ENCODE measurements at places on chromosomes 7 and 10.

GRCh38 chr10:22026287-22026686 is 22.8 kb upstream of the DNAJC1 start:
- DNase-seq: no peak

DNA sequence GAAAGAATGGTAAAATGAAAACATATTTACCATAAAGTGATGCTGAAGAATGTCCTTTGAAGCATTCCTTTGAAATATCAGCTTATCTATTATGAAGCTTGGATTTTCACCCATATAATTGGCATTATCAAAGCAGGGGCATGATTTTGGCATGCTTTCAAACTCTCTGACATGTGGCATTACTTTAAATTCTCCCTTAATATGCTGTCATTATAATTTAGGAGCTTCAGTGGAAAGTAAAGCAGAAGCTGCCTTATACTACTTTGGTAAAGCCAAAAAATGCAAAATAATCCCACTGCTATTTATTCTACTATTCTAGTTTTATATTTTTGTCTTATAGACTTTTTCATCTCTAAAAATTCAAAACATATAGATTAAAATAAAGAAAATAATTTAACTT is 28.0 kb upstream of the HIBADH start:
- DNase-seq: no peak

DNA sequence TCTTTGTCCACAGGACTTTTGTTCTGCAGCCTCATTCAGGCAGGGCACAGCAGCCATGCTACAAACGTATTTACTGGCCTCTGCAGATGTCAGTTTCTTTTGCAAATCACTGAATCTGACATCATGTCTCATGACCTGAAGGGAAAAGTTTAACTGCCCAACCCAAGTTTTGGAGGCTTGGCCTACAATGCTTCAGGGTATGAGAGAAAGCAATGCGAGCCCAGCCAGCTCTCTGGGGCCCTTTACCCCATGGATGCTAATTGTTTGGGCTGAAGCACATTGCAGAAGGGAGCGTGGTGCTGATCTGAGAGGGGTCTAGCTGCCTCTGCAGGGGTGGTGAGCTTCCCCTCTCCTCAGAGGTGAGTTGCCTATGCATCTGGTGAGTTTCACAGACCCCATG is 179.9 kb upstream of the CXCL12 start:
- DNase-seq: no peak

GRCh38 chr10:130434446-130435385 is 298.5 kb downstream of the GLRX3 start:
- DNase-seq: no peak

DNA sequence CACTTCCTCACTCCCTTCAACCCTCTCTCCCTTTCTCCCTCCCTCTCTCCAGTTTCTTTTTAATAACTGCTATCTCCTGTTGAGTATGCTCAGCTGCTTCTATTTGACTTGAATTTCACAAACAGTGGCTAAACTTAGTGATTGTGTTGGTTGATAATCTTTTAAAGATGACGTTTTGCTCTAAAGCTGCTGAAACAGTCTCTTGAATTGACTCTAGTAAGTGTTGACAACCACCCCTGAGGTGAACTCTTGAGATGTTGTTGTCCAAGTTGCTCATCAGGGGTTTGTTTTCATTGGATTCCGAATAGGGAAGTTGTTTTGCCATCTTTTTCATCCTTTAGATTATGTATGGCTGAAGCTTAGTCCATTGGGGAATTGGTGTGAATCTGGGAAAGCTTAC is 176.2 kb downstream of the TWIST1 start:
- DNase-seq: no peak

GRCh38 chr10:103757531-103758293 is 97.7 kb downstream of the SH3PXD2A start:
- peak; percentile 60 for DNase-seq

- DNase-seq: no peak
These were observed 50.6 kb upstream of the GJD4 start for GRCh38 chr10:35554461-35555056.

- DNase-seq: no peak
These were observed 84.7 kb upstream of the TMEM168 start for GRCh38 chr7:112874909-112875308.

DNA sequence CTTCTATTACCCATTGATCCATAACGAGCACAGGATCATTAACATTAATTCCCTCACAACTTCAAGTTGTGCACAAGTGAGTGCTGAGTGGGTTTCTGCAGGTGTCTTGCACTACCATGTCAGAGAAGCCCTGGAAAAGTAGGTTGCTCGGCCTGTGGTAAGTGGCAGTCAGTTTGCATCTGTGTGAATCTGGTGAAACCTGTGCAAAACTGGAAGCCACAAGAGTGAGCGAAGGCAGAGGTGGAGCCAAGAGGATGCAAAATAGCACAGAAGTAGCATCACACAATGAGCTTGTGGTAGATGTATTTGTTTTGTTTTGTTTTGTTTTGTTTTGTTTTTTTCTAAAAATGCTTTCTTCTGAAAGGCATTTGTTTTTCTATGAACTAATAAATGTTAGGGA is 181.5 kb downstream of the THSD7A start:
- DNase-seq: no peak

- no peak for DNase-seq
These were observed 46.6 kb upstream of the EBF3 start for GRCh38 chr10:130010653-130011052.

- peak; percentile 71 for DNase-seq
These were observed 24.9 kb upstream of the PITRM1 start for GRCh38 chr10:3197348-3198003.

DNA sequence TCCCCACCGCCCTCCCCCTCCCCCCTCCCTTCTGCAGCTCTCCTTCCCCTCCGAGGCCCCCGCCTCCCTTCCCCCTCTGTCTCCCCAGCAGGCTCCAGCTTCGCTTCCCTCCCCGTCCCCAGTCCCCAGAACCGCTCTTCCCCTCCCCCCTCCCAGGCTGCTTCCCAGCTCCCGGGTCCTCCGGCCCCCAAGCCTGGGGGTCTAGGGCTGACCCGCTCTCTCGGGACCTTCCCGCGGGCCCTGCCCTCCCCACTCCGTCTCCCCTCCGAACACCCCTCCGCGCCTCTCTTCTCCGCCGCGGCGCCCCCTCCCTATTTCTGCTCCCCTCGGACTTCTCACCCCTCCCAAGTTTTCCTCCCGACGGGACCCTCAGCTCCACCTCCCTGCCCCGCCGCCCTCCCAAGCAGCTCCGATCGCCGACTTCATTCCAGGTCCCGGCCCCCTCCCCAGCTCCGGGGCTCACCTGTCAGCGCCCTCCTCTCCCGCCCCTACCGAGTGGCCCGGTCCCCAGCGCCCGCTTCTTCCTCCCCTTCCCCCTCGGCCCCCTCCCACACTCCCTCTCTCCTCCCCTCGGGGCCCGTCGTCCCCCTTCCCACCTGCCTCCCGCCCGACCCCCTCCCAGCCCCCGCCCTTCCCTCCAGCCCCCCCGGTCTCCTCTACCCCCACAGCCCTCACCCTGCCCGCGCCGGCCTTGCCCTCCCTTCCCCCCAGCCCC is 990 bp downstream of the ZNF467 start:
- no peak for DNase-seq

- no peak for DNase-seq
These were observed 233.2 kb downstream of the RPS24 start for GRCh38 chr10:78266741-78267469.

DNA sequence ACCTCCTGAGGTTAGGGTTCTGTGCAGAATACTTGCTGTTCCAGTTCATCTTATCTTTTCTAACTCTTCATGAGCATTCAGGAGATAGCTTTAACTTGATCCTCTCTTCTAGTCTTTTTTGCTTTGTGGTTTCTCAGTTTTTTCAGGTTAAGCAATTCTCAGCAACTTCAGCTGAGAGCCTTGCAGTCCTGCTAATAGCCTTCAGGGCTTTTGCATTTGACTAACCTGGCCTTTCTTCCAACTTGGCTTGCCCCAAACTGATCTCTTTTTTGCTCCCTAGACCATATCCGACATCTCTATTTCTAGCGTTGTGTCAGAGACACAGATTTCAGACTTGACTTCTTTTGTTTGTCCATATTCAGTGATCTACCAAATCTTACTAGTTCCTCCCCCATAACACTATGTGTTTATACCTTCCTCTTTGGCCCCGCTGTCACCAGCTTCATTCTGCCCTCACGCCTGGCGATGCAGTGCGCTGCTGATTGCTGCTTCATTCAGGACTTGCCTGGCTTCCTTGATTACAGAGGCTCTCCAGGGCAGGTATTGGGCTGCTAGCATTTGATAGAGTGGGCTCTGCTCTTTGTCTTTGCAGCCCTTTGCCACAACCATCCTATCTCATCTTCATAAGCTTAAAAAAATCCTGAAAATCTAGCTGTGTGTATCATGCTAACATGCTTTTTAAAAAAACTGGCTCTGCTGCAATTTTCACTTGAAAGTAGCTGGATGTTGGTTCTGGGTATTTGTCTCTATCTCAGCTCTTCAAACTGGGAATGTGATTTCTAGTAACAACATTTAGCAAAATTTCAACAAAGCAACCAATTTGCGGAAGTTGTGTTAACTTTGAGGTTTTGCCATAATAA is 9.6 kb downstream of the CUL1 start:
- DNase-seq: no peak

DNA sequence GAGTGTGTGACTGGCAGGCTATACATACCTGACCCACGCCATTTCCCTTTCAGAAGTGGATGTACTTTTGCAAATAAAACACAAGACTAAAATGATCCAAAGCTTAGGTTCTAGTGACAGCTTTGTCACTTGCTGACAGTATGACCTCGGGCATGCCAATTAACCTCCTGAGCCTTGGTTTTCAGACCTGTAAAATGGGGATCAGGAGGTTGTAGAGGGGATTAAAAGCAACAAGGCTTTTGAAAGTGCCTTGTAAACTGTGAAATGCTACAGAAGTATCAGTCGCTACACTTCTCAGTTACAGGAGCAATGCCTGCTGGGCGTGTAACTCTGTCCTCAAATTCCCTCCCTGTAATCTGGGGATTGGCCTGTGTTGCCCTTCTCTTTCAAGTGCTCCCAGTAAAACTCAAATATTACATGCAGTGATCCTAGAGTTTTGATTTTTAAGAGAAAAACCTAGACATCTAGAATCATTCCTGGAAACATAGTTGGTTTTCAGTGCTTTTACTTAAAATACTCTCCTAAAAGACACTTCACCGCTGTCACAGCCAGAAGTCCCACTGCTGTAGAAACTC is 8.8 kb upstream of the GRB10 start:
- DNase-seq: no peak

Measured in G401 (cell line).